ENCODE measurements at places on chromosomes 1 and 21. TPM values are rescaled to one million over a fixed set of nuclear protein-coding genes. Genes with fewer than 3 reads are reported as not detected.

GPATCH4 gene
- 16.7 TPM for total RNA-seq

HSD11B1 gene
- not detected for total RNA-seq

CD1D gene
- total RNA-seq = not detected

ZNF672 gene
- 28.1 TPM for total RNA-seq

LGALS8 gene
- 140 TPM for total RNA-seq

OR2T2 gene
- total RNA-seq = not detected

SAMD11 gene
- total RNA-seq = 0.68 TPM

KCND3 gene
- 1.4 TPM for total RNA-seq

DAB1 gene
- total RNA-seq = not detected

NEK7 gene
- 94.3 TPM for total RNA-seq

PLA2G4A gene
- total RNA-seq = 25.9 TPM

MFN2 gene
- 61.1 TPM for total RNA-seq

DNA sequence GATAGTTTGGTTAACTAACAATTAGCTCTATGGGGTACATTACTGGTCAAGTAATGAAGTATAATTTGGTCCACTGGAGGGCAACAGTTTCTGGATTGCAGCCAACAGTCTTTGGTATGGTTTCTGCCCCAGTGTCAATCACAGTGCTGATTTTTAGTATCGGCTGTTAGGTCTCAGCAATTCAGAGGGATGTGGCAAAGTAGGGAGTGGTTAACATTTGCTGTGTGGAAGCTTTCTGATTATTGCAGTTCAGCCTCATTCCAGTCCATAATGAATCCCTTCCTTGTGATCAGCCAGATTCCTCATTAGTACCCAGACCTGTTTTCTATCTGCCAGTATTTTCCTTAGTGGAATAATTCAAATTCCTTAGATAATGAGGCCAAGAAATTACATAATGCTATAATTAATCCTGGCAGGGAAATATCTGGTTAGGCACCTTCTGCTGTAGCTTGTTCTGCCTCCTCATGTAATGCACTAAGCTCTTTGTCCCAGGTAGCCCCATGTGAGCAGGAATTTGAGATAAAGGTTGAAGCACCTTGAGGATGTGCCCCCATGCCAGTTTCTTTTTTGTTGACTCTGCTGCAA, 14.0 kb downstream of the F3 start:
- peak; percentile 51 for DNase-seq

DNA sequence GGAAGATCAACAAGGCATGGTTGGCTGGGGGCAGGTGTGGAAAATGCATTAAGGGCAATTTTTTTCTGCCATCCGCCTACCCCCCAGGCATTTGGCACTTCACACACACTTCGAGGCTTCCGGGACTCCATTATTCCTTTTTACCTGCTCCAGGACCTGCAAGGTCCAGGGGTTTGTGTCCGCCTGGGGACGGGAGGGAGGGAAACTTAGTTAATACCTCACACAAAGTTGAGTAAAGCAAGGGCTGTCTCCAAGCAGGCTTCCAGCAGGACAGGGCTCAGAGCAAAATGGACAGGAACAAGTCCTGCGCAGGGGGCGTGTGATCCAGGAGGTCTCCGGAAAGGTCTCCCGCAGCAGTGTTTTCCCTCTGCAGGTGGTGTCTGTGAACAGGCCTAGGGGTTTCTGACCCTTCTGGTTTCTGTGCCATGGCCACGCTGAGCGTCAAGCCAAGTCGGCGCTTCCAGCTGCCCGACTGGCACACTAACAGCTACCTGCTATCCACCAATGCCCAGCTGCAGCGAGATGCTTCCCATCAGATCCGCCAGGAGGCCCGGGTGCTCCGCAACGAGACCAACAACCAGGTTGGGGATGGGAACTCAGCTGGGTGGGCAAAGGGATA, 712 bp downstream of the TEKT2 start:
- peak; percentile 28 for DNase-seq

DNA sequence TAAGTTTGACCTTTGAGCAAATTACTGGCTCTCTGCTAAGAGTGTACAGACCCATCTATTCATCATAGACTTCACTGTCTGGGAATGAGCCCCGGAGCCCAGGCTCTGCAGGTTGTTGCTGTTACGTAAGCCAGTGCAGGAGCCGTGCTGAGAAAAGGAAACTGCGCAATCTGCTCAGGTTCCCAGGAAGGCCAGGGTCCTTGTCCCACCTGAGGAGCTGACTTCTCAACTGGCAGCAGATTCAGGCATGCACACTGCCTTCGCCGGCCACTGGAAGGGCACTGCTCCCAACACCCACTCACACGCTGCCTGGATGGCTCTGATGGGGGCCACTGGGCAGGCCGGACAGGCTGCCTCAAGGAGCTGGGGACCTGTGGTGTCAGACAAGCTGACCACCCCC, 19.5 kb downstream of the RCAN1 start:
- no peak for DNase-seq

DNA sequence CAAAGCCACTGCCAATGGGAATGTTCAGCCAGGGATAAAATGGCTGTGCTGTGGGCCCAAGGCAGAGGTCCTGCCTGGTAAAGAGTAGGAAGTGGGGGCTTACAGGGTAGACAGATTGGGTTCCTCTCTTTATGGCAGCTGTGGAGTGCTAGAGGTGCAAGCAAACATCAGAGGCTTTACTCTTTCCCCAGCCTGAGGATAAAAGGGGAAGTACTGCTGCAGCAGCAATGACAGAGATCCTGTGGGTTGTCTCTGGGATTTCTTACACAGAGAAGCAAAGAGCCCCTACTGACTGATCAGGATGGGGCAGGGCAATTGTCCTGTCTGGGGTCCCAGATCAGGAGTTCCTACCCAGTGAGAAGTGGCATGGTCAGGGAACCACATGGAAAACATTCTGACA, 54.2 kb downstream of the DRAM2 start:
- DNase-seq = no peak

GRCh38 chr1:75338616-75339483, 204.7 kb downstream of the LHX8 start:
- no peak for DNase-seq

DNA sequence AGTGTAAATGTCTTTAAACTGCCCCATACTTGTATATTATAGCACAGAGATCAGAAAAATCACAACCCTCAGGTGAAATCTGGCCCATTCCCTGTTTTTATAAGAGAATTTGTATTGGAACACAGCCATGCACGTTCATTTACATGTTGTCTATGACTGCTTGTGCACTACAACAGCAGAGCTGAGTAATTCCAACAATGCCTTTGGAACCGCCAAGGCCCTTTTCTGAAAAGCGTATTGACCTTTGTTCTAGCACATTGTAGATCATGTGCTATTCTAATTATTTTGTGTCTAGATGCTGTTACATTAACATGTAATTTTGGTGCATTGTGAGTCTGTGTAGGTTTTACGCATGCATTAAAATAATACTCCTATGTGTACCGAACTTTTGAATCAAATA, 339.6 kb downstream of the CHRM3 start:
- no peak for DNase-seq

DNA sequence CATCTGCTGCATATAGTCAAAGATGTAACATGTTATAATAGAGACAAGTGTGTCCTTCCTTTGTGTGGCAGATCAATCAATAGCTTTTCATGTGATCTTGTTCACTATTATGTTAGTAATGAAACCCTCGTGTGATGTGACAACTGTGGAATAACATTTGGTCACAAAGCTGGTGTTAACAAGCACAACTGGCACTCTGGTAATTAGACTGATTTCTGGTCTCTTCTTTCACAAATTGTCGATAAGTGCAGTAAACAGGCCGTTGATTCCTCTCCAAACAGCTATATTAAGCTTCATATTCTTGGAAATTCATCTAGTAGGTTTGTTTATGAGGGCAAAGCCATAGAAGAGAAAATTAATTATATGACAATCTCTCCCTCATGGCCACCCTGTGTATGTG, 616.7 kb upstream of the PTBP2 start:
- no peak for DNase-seq

GRCh38 chr1:33327587-33328325, 6.9 kb upstream of the A3GALT2 start:
- DNase-seq = no peak

DNA sequence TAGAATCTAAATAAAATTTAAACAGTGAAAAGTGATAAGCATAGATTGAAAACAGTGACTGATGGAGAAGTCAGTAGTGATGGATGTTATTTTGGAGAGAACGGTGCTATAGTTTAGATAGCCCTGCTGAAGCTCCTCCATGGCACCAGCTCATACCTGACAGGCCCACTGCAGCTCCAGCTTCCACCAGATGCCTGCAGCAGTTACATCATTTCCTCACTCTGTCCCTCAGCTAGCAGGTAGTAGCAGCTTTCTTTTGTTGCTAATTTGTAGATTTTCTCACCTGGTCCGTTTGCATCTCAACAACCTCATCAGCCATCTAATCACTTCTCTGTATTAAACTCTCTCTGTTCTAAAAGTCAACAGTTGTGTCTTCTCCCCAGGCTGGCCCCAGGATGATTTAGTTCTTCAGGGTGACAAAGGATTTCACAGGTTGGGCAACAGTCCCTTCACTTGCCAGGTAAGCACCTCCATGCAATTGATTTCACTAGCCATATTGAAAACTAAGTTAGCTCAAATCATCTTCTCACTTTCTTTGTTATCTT, 128.3 kb downstream of the LMX1A start:
- DNase-seq = no peak

- peak; percentile 98 for DNase-seq
Observed at GRCh38 chr1:223102797-223103533, 40.1 kb downstream of the TLR5 start.

DNA sequence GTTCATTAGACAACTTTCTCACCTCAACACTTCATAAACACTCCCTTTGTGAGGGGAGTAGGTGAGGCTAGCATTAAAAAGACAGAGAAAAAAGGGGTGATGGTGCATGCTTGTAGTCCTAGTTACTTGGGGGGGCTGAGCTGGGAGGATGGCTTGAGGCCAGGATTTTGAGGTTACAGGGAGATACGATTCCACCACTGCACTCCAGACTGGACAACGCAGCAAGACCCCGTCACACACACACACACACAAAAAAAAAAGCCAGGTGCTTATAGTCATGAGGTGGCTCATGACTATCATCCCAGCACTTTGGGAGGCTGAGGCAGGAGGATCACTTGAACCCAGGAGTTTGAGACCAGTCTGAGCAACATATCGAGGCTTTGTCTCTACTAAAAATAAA, 29.6 kb downstream of the GON4L start:
- DNase-seq = no peak

- DNase-seq = no peak
Observed at GRCh38 chr1:47843781-47844557, 153.2 kb downstream of the TRABD2B start.

DNA sequence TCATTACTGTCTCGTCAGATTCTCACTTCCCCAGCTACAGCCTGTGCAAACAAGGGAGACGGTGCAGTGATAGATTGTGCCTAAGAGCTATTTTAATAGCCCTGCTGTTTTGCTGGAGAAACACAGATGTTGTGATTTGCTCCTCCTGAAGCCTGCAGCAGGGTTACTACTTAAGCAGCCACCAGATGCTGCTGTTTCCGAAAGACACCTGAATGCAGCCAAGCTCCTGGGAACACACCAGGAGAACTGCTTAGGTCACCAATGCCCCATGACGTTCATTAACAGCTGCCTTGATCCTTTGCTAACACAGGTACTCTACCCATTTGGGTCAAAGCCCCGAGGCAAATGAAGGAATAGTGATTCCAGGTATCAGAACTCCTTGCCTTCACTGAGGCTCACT, 411.8 kb upstream of the DAB1 start:
- no peak for DNase-seq

GRCh38 chr21:24420689-24421088, 1186.6 kb downstream of the MRPL39 start:
- DNase-seq = no peak

GRCh38 chr1:55813618-55814017, 598.5 kb upstream of the USP24 start:
- DNase-seq = no peak

DNA sequence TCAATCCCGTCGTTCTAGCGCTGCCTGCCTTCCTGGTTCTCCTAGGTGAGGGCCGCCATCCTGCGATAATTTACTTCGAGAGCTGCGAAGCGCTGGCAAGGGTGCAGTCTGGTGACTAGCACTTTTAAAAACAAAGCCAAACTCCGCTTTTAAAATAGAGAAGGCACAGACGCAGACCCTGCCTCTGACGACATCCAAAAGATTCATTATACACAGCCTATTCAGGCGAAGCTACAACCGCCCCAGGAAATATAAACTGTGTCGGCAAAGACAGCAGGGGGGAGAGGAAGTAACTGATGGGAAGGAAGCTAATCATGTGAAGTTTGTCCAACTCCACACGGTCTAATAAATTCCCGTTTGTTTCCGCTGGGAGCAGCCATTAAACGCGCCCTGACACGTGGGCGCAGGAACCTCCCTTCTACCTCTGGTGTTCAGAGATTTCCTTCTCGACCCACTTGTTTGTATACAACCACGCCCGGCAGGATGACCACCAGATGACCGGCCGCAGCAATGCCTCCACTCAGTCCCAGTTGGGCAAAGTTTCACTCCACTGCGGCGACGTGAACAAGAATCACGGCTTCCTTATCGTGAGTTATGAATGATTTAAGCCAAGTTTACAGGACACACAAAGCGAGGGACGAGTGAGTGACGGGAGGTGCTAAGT, 1.3 kb downstream of the GNG12 start:
- DNase-seq = peak; percentile 86

- no peak for DNase-seq
Observed at GRCh38 chr21:42200906-42201614, 17.9 kb upstream of the ABCG1 start.

DNA sequence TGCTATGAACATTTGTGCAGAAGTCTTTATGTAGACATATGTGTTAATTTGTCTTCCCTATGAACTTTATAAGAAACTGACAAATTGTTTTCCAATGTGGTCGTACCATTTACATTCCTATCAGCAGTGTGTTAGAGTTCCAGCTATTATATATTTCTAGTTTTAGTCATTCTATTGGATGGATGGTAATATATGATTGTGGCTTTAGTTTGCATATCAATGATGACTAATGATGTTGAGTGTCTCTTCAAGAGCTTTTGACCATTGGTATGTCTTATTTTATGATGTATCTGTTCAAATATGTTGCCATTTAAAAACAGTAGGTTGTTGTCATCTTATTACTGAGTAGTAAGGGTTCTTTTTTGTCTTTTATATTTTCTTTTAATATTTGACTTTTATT, 16.2 kb upstream of the ZNF326 start:
- DNase-seq = no peak

DNA sequence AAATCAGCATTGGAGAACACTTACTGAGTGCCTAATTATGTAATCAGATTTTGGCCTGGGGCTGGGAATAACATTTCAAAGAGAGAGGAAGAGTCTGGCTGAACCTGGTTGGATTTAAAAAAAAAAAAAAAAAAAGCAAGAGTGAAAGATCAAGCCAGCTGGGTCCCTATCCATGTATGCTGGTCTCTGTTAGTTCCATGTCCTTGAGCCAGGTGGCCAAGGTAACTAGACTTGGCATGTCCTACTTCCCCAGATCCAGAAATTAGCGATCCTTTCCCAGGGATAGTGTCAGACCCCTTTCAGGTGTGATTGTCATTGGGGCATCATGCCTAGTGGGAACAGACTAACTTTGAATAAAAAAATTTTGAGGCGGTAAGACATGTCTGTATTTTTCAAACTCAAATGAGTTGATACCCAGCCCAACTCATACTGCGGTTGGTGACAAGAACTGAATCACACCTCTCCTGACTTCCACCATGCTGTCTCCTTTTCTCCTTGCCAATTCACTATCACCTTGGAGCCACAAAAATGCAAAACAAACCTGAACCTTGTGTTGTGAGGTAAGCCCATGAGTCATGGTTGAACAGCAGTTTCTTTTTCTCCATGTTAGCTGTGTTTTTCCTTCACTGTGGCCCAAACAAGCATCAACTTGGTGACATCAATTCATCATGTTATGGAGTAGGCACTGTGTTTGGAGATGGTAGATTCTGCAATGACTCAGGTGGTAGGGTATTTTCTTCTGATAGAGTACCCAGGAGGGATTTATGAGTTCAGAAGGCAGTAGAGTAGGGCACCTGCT, 24.5 kb upstream of the PPP2R5A start:
- DNase-seq = no peak

GRCh38 chr1:116950517-116951199, 40.9 kb downstream of the PTGFRN start:
- DNase-seq = no peak

Measured in dermis blood vessel endothelial cell (primary cell).